ENCODE measurements at places on chromosomes 5 and 9.

DNA sequence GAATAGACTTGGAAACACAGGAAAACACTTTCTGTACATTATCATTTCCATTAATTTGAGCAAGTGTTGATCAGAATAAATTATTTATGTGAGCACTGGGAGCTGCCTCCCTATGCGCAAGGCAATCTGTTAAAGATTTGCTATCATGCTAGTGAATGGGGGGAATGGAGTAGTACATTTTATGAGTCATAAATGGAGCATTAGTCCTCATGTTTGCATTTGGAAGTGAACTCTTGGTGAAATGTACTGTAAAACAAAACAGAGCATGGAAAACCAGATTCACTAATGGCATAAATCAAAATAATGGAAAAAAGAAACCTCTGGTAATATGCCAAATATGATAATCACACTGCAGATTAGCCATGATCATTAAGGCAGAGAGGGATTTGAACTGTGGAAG, 40.5 kb upstream of the TMC1 start:
- no peak for DNase-seq

GRCh38 chr5:100603141-100603540, 68.0 kb downstream of the FAM174A start:
- no peak for DNase-seq

DNA sequence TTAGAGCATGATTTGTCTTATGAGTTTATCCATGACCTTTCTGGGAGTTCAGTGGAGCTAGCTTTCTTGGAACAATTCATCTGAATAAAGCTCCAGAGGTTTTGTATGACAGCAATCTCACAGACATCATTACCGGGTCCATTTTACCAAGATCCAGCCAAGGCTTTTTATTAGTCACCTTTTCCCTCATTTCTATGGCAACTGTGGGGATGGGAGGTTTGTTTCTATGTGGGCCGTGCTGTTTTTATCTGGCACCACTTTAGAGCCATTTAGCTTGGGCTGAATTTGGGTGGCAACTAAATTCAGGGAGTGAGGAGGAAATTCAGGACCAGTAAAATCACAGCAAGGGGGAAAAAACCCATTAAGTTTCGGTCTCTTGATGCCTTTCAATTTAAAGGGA, 245.7 kb downstream of the NSG2 start:
- no peak for DNase-seq

GRCh38 chr5:137310051-137310730, 188.9 kb downstream of the SPOCK1 start:
- DNase-seq = no peak

GRCh38 chr5:79357398-79357797, 121.5 kb downstream of the JMY start:
- no peak for DNase-seq

GRCh38 chr9:87725356-87725899, 491 bp upstream of the CTSL start:
- no peak for DNase-seq

GRCh38 chr5:167207081-167207480, 1084.4 kb upstream of the WWC1 start:
- no peak for DNase-seq

GRCh38 chr5:67146574-67146973, 50.0 kb downstream of the CD180 start:
- DNase-seq = peak; percentile 60

GRCh38 chr9:91557327-91557726, 133.7 kb upstream of the NFIL3 start:
- DNase-seq = no peak

DNA sequence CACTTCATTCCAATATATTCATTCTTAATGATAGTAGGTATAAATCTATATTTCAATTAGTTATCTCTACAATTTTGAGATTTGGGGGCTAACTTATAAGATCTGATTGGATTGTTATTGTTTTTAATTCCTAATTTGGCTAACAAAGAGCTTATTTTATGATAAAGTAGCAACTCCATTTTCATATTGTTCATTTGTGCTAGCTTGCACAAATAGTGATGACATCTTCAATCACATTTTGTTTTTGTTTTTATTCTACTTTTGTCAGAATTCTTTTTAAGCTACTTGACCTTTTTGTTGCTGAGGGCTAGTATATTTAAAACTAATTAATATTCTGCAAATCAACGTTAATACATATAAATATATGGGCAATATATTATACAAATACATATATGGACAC, 22.8 kb downstream of the MARCHF3 start:
- DNase-seq = no peak

DNA sequence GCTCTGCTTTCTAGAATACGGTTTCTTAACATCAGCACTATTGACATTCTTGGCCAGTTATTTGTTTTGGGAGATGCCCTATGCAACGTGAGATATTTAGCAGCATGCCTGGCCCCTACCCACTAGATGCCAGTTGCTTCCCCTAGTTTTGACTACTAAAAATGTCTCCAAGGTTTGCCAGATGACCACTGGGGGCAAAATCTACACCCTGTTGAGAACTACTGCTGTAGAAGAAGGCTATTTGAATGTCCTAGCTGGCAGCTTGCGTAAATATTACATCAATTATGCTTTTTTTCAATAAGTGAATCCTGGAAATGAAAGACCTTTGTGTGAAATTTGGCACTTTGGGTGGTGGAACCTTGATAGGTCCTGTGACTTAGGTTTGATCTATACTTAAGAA, 5.0 kb downstream of the NCBP1 start:
- DNase-seq = no peak

GRCh38 chr5:135508496-135509005, 27.2 kb downstream of the NEUROG1 start:
- DNase-seq = no peak

DNA sequence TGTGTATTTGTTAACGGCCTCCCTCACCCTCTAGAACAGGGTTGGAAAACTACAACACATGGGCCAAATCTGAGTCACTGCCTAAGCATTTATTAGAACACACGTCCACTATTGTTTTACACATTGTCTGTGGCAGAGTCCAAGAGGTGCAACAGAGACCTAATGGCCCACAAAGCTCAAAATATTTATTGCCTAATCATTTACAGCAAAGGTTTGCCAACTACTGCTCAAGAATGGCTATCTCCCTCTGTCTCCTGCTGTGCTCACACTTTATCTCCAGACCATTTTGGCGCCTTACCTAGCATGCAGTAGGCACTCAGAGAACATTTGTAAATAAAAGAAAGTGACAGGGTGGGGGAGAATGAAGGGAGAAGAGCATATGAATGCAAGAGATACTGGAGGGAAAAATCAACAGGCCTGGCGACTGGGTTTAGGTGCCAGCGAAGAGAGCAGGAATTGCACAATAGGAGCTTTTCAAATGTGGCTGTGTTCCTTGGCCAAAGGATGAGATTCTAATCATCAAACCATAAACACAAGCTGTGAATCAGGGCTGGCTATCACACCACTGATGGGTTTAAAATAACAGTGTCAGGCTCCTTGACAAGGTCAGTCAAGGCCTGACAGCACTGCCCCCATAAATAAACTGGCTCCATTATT, 80.3 kb downstream of the EPB41L4A start:
- DNase-seq = no peak

DNA sequence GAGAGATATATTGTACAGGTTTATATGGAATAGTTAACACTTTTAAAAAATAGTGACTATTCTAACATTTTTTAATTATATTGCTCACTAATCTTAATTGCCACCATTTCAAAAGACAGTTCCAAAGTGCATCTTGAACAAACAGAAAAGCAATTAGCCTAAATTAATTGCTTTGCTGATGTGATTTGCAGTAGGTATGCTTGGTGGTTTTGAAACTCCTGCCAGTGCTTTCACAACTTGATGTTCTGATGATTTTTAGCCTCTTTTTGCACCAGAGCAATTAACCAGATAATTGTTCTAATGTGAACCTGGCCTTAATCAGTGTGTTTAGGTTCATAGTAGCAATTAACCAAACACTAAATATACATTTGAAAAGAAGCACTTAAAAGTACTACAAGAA, 207.6 kb downstream of the FBXL17 start:
- no peak for DNase-seq

- DNase-seq = no peak
These were observed 2.5 kb downstream of the FEM1C start for GRCh38 chr5:115542086-115542485.

- no peak for DNase-seq
These were observed 268.6 kb upstream of the ARRDC3 start for GRCh38 chr5:91651704-91652103.

GRCh38 chr9:24602693-24603352, 57.1 kb upstream of the IZUMO3 start:
- no peak for DNase-seq

DNA sequence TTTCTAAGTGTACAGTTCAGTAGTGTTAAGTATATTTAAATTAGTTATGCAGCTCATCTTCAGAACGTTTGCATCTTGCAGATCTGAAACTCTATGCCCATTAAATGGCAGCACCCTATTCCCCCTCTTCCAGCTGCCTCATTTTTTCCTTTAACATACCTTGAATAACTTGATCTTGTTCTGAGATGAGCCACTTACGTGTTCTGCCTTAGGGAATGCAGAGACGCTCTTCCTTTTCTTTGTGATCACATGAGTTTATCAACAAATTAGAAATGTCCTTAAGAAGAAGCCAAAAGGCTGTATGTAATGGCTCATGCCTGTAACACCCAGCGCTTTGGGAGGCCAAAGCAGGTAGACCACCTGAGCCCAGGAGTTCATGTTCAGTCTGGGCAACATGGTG, 57.6 kb downstream of the SLC46A2 start:
- DNase-seq = no peak

GRCh38 chr5:117759849-117760499, 1185.4 kb upstream of the SEMA6A start:
- DNase-seq = no peak

- DNase-seq = no peak
These were observed 72.0 kb downstream of the RCL1 start for GRCh38 chr9:4864698-4865097.
